ENCODE measurements at places on chromosomes 2 and 18. TPM values are rescaled to one million over a fixed set of nuclear protein-coding genes. Genes with fewer than 3 reads are reported as not detected.

FHOD3 gene
- 0.52 TPM for total RNA-seq

DNA sequence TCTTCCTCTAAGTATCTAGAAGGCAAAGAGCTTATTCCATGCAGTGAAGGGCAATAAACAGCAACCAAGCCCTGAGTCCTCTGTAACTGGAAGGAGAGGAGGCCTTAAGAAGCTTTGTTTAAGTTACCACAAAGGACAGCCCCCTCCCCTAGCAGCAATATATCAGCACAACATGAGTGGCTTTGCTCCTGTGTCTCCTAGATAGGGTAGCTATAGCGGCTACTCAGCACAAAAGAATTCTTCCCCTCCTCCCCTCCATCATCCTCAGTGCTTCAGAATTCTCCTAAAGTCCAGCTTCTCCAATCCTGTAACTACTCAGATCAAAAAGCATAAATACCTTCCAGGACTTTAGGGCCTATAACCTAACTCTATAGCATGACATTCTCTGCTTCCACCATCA, 16.5 kb downstream of the SUMO1 start:
- no peaks in the 10 kb centered on the region for H3K27me3 ChIP-seq
- H3K4me3 ChIP-seq, result no peak overlapping the region
- H3K4me1 ChIP-seq, result no peaks in the 10 kb centered on the region
- no peaks in the 10 kb centered on the region for H3K36me3 ChIP-seq
- H3K27ac ChIP-seq, result no peak overlapping the region

DNA sequence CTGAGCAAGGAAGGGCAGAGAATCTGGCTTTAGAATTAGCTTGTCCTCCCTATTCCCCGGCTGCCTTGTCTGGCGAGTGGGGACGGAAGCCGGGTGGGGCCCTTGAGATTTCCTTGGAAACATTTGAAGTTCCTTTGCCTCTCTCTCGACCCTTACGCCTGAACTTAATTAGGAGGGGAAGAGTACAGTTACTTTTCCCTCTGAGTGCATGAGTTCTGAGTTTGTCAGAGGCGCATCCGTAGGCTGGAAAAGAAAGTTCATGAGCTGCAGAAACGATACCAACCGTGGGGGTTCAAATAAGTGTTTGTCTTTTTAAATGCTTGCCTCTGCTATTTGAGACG, 468 bp downstream of the PIKFYVE start:
- DNase-seq, result no peak
- H3K36me3 ChIP-seq, result peaks cover 2% of the 10 kb centered on the region
- peak overlapping the region; percentile 92 for H3K27ac ChIP-seq
- peaks cover 25% of the 10 kb centered on the region for H3K4me1 ChIP-seq

CDCA7 gene
- 3.6 TPM for total RNA-seq

DNA sequence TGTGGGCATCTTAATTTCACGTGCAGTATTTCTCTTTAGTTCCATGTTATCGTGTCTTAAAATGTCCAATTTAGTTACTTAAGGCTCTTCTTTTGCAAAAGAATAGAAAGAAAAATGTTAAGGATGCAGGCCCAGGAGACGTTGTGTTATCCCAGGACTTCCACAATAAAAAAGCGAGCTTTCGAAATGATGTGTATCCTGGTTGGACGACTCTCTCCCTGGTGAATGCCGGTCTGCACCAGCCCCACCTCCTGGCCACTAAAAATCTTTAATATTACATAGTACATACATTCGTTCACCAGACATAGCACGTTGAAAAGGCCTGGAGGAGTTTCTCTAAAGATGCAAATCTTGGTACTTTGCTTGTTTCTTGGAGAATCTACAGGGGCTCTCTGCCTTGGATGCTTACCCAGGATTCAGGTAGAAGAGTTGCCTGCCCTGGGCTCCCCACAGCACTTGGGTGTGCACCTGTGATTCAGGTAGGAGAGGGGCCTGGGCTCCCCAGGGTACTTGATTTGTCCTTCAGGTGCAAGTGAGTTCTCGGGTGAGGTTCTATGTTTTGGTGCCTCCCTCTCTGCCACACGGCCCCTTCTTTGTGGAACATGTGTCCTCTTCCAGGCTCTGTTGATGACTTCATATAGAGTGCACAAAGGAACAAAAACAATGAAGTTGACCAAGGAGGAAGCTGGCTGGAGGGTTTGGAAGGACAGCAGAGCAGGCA, 26.6 kb downstream of the TWIST2 start:
- H3K36me3 ChIP-seq, result no peaks in the 10 kb centered on the region
- no peak for DNase-seq
- H3K27ac ChIP-seq, result no peak overlapping the region

MARCO gene
- total RNA-seq, result 1.0 TPM

SERPINB5 gene
- total RNA-seq, result not detected

DNA sequence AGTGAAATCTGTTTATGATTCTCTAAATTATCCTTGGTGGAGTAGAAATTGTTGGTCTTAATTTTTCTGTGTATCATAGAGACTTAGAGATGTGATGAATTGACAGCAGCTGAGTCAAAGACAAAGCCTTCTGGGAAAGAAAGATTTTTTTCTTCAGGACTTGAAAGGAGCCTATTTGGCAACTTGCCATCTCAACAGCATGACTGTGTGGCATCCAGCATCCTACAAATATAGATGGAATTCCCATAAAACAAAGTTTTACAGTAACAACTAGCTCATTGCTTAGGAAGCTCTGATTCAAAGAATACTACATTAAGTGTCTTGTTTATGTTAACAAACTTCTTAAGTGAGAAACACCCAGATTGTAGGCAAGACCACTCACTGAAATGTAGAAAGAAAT, 79.2 kb upstream of the SETBP1 start:
- no peaks in the 10 kb centered on the region for H3K36me3 ChIP-seq
- peaks cover 14% of the 10 kb centered on the region for H3K4me1 ChIP-seq
- no peak overlapping the region for H3K27ac ChIP-seq

EVX2 gene
- not detected for total RNA-seq

ELOA2 gene
- total RNA-seq, result not detected

- H3K4me3 ChIP-seq, result no peak overlapping the region
- H3K4me1 ChIP-seq, result no peaks in the 10 kb centered on the region
- no peaks in the 10 kb centered on the region for H3K36me3 ChIP-seq
- H3K27me3 ChIP-seq, result no peaks in the 10 kb centered on the region
Measured at GRCh38 chr2:35501076-35501475, 854.5 kb upstream of the CRIM1 start.

VSNL1 gene
- total RNA-seq, result 4.2 TPM

DNA sequence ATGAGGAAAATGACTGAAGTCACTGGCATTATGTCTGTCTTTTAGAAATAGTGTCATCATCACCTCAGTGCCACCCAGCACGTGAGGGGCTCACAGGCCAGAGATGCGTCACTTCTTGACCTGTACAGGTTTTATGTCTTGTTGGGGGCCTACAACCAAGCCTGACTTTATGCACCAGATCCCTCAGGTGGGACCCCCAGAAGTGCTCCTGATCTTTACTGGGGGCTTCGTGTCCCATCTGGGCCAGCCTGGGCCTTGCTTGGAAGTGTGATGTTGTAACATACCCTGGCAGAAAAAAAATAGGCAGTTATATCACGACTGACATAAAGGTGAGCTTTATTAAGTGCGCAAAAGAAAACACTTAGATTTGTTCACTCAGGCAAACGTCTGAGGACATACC, 21.5 kb upstream of the GNAL start:
- no peak overlapping the region for H3K4me3 ChIP-seq
- H3K4me1 ChIP-seq, result no peaks in the 10 kb centered on the region
- H3K27ac ChIP-seq, result no peak overlapping the region
- H3K36me3 ChIP-seq, result no peaks in the 10 kb centered on the region

GCC2 gene
- total RNA-seq, result 29.6 TPM

DNA sequence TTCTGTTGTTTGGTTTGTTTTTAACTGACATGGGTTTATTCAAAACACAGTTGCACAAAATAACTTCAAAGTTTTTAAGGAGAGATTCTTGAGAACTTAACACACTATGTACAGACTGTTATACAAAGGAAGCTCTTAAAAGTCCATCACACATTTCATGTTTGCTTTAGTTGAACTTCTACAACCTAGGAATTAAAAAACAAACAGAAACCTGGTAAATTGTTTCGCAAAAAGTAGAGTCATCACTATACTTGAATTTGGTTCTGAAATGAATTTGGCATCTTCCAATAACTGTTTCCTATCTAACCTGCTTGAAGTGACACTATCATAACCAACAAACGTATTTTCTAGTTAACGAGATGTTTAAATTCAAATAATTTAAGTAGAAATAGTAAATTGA, 21.8 kb downstream of the TRIP12 start:
- peaks cover 7% of the 10 kb centered on the region for H3K4me1 ChIP-seq
- no peak for DNase-seq
- H3K4me3 ChIP-seq, result no peak overlapping the region
- H3K36me3 ChIP-seq, result no peaks in the 10 kb centered on the region

GRCh38 chr2:63594660-63595059, 5.9 kb downstream of the MDH1 start:
- H3K36me3 ChIP-seq, result no peaks in the 10 kb centered on the region
- H3K4me1 ChIP-seq, result peaks cover 15% of the 10 kb centered on the region
- no peaks in the 10 kb centered on the region for H3K27me3 ChIP-seq
- H3K4me3 ChIP-seq, result no peak overlapping the region
- DNase-seq, result no peak

GRCh38 chr2:96870626-96871255, 861 bp upstream of the SEMA4C start:
- no peaks in the 10 kb centered on the region for H3K27me3 ChIP-seq
- H3K4me1 ChIP-seq, result peaks cover 62% of the 10 kb centered on the region
- DNase-seq, result peak; percentile 54
- H3K27ac ChIP-seq, result peak overlapping the region; percentile 78
- H3K36me3 ChIP-seq, result no peaks in the 10 kb centered on the region
- peak overlapping the region; percentile 90 for H3K4me3 ChIP-seq

DNA sequence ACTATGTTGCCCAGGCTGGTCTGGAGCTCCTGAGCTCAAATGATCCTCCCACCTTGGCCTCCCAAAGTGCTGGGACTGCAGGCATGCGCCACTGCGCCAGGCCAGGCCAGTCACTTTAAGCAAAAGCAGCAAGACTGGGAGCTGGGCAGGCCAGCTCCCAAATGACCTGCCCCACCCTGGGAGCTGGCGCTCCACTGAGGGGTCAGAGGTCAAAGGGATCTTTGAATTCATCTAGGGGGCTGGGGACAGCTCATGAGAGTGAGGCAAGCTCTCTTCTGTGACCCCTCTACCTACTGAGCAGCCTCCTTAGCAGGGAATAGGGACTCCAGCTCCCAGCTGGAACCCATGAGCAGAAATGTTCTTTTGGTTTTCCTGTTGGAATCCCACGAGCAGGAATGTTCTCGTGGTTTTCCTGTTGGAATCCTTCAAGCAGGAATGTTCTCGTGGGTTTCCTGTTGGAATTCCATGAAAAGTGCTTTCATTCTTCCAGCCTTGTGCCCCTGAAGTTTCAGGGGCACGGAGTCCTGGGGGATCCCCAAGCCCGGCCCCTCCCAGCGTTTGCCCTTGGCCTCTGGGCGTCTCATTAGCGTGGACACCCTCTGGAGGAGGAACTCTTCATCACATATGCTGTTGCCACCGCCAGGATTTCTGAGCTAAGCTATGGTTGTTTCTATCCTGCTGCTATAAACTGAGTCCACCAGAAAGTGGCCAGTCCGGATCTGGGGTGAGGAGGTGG, 162.0 kb upstream of the HAAO start:
- no peaks in the 10 kb centered on the region for H3K27me3 ChIP-seq
- DNase-seq, result no peak
- peaks cover 9% of the 10 kb centered on the region for H3K4me1 ChIP-seq

Data from body of pancreas (tissue), 4 donors.